Naive B cell (primary cell): ENCODE measurements at places on chromosomes 4 and X.
A peak's percentile ranks its signal among the peaks of the same experiment; 100 is the strongest.

DNA sequence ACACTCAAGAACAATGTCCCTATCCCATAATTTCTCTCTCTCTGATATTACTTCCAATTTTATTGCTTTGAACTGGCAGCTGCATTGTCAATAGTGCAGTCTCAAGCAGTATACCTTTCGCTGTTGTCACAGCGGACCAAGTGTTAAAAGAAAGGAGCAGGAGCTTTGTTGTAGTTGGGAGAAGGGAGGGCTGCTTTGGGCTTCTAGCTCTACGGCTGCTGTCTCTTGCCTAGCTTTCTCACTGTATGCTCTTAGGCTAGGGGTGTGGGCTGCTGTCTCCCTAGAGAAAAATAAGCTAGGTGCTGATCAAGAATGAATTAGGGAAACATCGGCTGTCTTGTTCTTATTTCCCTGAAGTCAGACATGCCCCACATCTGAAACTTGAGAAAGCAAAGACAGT is 52.5 kb downstream of the TRPC5OS start:
- no peak for DNase-seq
- no peaks in the 10 kb centered on the region for H3K36me3 ChIP-seq
- no peak overlapping the region for H3K4me3 ChIP-seq

GRCh38 chr4:6177587-6178197 is 22.7 kb downstream of the JAKMIP1 start:
- H3K4me3 ChIP-seq = no peak overlapping the region
- no peak for DNase-seq
- no peak overlapping the region for H3K27ac ChIP-seq
- no peaks in the 10 kb centered on the region for H3K4me1 ChIP-seq

DNA sequence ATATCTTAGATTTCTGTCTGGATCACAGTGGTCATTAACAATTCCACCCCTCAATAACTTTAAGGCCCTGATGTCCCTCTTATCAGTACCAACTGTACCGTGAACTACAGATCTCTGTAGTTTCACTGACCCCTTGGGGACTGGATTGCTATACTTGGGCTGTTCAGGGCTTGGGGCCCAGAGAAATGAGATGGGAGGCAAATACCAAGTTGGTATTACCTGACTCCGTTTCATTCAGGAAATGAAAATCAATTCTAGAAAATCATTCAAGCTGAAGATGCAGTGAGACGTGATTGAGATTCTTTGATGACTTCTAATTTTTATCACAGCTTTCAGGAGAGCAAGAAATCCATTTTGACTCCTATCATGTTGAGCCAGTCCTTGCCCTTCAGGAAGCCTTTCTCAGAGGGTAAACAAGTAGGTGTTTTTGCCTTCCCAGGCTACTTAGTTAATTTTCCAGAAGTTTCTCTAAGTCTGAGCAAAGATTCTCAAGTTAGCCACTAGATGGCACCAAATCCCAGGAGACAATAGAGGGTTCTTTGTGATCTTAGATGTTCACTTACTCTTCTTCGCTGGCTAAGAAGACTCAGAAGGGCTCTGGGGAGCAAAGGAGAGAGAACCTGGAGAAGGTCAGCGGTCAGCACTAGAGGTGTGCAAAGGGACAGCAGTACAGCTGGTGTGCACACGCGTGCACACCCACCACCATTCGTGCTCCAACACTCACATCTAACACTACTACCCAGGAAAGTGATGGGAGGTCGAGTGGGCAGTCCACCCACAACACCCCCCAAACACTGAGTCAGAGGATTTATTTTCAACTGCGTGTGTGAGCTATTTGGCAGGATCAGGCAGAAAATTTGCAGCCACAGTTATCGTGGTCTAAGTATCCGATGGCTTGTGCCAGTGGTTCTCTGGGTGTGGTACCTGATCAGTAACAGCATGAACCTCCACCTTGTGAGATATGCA is 7.4 kb downstream of the HNRNPH2 start:
- H3K4me3 ChIP-seq = peak overlapping the region; percentile 45
- H3K4me1 ChIP-seq = peaks cover 43% of the 10 kb centered on the region
- peaks cover 6% of the 10 kb centered on the region for H3K36me3 ChIP-seq
- peak; percentile 61 for DNase-seq
- H3K27me3 ChIP-seq = peaks cover 21% of the 10 kb centered on the region

DNA sequence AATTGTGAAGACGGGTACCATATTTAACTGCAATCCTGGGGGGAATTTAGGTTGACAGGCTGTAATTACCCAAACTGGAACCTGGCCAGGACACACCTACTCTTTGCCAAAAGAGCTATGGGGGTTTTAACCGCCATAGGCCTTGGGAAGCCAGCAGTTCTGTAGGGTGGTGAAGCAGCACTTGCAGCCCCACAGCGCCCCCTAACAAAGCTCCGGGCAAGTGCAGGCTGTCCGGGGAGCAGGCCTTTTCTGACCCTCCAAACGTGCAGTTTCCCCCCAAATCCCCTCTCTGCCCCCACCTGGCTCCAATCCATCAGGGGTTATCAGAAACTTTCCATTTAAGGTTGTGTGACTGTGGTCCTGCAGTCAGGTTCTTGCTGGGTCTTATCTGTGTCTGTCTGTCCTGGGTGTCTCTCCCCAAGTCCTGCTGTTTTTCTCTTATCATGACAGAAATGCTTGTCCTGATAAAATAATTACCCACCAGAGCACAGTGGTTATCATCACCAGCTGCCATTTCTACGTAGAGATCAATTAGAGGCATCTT is 350.9 kb downstream of the MID1IP1 start:
- H3K4me1 ChIP-seq = peaks cover 32% of the 10 kb centered on the region
- H3K27ac ChIP-seq = no peak overlapping the region
- H3K27me3 ChIP-seq = no peaks in the 10 kb centered on the region
- H3K36me3 ChIP-seq = no peaks in the 10 kb centered on the region
- H3K4me3 ChIP-seq = no peak overlapping the region

- no peak overlapping the region for H3K27ac ChIP-seq
- H3K36me3 ChIP-seq = no peaks in the 10 kb centered on the region
- H3K27me3 ChIP-seq = no peaks in the 10 kb centered on the region
These were observed 565.7 kb downstream of the PPARGC1A start for GRCh38 chr4:23324021-23324690.

- DNase-seq = no peak
- H3K36me3 ChIP-seq = peaks cover 19% of the 10 kb centered on the region
- no peak overlapping the region for H3K27ac ChIP-seq
- peaks cover 52% of the 10 kb centered on the region for H3K27me3 ChIP-seq
- peaks cover 14% of the 10 kb centered on the region for H3K4me1 ChIP-seq
These were observed 1.1 kb upstream of the DKK2 start for GRCh38 chr4:107037199-107037584.

DNA sequence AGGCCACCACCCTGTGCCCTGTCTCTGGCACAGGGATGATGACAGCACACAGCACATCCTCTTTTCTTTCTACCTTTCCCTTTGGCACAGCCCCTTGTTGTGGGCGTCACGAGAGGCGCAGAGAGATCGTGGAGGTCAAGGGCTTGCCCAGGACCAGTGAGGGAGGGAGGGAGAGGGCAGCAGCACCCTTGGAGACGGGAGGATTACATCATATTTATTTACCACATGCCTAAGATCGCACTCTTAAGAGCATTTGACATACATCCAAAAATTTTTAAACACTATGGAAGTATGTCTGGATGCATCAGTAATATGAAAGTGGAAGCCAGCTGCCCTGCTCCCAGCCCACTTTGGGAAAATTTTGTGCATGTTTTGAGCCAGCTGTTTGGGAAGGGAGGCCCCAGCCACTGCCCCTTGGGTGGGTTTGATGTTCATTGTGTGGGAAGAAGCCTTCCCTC is 12.7 kb downstream of the WFS1 start:
- H3K36me3 ChIP-seq = no peaks in the 10 kb centered on the region
- no peak overlapping the region for H3K4me3 ChIP-seq
- H3K27ac ChIP-seq = no peak overlapping the region
- H3K27me3 ChIP-seq = no peaks in the 10 kb centered on the region
- peaks cover 12% of the 10 kb centered on the region for H3K4me1 ChIP-seq
- DNase-seq = no peak

DNA sequence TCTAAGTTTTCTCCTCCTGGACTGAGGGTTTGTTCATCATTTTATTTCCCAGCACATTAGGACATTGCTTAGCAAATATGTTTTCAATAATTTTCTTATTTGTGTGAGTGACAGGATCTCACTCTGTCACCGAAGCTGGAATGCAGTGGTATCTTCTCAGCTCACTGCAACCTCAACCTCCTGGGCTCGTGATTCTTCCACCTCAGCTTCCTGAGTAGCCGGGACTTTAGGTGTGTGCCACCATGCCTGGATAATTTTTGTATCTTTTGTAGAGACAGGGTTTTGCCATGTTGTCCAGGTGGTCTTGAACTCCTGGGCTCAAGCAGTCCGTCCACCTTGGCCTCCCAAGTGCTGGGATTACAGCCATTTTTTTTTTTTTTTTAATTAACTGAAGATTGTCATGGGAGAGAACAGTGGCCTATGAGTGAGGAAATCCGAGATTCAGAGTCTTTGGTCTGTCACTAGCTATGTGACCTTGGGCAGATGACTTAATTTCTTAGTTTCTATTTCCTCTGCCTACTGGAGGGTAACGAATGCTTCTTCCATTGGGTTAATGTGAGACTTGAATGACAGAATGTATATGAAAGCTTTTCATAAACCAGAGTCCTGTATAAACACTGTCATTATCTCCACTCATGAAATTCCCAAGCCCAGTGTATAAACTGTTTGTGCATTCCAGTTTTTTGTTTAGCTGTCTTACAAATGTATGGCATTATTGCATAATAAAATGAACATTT is 23.9 kb downstream of the MOB1B start:
- H3K36me3 ChIP-seq = no peaks in the 10 kb centered on the region
- no peaks in the 10 kb centered on the region for H3K27me3 ChIP-seq
- peak overlapping the region; percentile 51 for H3K4me3 ChIP-seq
- H3K27ac ChIP-seq = peak overlapping the region; percentile 92

DNA sequence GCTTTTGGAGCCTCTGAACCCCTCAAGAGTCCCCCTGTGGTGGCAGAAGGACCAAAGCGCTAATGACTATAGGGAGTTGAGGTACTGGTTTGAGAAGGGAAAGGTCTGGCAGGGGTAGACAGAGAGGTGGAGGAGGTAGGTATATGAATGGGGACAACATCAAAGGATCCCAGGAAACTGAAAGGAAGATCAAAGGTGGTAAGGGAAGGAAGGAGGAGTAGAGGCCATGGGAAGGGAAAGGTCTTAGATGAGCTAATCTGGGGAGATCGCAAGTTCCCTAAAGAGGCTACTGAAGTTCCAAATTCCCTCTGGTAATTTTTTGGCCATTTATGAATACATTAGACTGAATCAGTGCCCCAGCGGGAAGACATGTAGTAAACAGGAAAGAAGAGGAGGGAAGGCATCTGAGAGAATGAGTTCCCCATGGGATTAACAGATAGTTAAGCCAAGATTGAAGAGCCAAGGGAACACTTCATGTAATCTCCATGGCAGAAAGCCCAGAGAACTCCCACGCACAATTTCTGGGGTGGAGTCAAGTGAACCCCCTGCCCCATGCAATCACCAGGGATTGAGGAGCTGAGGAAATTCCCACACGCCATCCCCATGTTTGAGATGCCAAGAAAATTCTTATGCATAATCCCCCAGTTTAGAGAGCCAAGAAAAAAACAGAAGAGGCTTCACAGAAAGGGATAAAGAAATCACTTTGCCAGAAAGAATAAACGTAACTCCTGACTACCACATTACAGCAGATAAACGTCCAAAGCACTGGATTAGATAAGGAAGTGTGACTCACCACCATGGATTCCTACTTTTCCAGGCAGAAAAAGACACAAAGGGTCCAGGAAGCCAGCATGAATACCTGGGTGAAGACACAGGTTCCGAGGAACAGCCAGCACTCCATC is 25.8 kb downstream of the ZNF630 start:
- no peaks in the 10 kb centered on the region for H3K27me3 ChIP-seq
- H3K36me3 ChIP-seq = no peaks in the 10 kb centered on the region
- H3K4me1 ChIP-seq = peaks cover 3% of the 10 kb centered on the region
- H3K4me3 ChIP-seq = no peak overlapping the region
- DNase-seq = no peak

- H3K27ac ChIP-seq = no peak overlapping the region
- no peaks in the 10 kb centered on the region for H3K36me3 ChIP-seq
- DNase-seq = no peak
These were observed 40.3 kb upstream of the GLRA3 start for GRCh38 chr4:174869339-174869738.

GRCh38 chr4:1544861-1545281 is 138.6 kb upstream of the NKX1-1 start:
- H3K27ac ChIP-seq = no peak overlapping the region
- peaks cover 11% of the 10 kb centered on the region for H3K27me3 ChIP-seq
- no peaks in the 10 kb centered on the region for H3K4me1 ChIP-seq

- no peaks in the 10 kb centered on the region for H3K36me3 ChIP-seq
- DNase-seq = no peak
- peaks cover 53% of the 10 kb centered on the region for H3K4me1 ChIP-seq
- peak overlapping the region; percentile 83 for H3K27ac ChIP-seq
These were observed 29.8 kb downstream of the DYNLT3 start for GRCh38 chrX:37817579-37817978.

GRCh38 chr4:184169225-184169867 is 48.3 kb downstream of the ENPP6 start:
- H3K27ac ChIP-seq = peak overlapping the region; percentile 56
- H3K4me3 ChIP-seq = no peak overlapping the region
- H3K4me1 ChIP-seq = peaks cover 5% of the 10 kb centered on the region
- H3K36me3 ChIP-seq = no peaks in the 10 kb centered on the region
- peaks cover 74% of the 10 kb centered on the region for H3K27me3 ChIP-seq
- DNase-seq = no peak

- H3K36me3 ChIP-seq = no peaks in the 10 kb centered on the region
- H3K27ac ChIP-seq = no peak overlapping the region
- no peak for DNase-seq
- H3K27me3 ChIP-seq = peaks cover 4% of the 10 kb centered on the region
- H3K4me1 ChIP-seq = no peaks in the 10 kb centered on the region
- H3K4me3 ChIP-seq = no peak overlapping the region
These were observed 144.9 kb downstream of the FNIP2 start for GRCh38 chr4:158913766-158914165.

GRCh38 chr4:187416216-187416615 is 579.4 kb upstream of the ZFP42 start:
- H3K4me1 ChIP-seq = no peaks in the 10 kb centered on the region
- no peaks in the 10 kb centered on the region for H3K27me3 ChIP-seq
- no peaks in the 10 kb centered on the region for H3K36me3 ChIP-seq
- no peak overlapping the region for H3K4me3 ChIP-seq
- no peak for DNase-seq

GRCh38 chrX:29066516-29066915 is 479.3 kb downstream of the IL1RAPL1 start:
- no peaks in the 10 kb centered on the region for H3K27me3 ChIP-seq
- DNase-seq = no peak
- no peaks in the 10 kb centered on the region for H3K36me3 ChIP-seq
- H3K4me1 ChIP-seq = no peaks in the 10 kb centered on the region
- H3K4me3 ChIP-seq = no peak overlapping the region
- H3K27ac ChIP-seq = no peak overlapping the region

- no peak overlapping the region for H3K27ac ChIP-seq
- H3K36me3 ChIP-seq = no peaks in the 10 kb centered on the region
- no peak for DNase-seq
- no peak overlapping the region for H3K4me3 ChIP-seq
These were observed 497.5 kb downstream of the KCNIP4 start for GRCh38 chr4:21451032-21451431.

DNA sequence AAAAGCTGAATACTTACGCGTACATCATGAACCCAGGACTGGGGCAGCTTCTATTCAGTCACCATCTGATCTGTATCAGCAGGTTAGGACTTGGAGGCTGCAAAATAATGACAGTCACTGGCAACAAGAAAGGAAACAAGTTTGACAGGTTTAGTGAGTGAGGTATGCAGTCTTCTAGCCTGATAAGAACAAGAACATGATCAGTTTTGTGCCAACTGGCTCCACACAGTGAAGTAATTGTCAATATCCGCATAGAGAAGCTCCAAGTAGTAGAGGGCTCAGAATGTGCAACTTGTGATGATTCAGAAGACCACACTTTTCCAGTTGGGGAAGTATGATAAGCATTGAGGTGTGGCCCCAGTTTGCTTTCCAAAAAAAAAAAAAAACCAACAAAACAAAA is at the start of gene TMPRSS11F:
Gene TMPRSS11F, minus strand, starts transcription at position 77 of the 400 bp plus-strand sequence. Its CDS starts 49 bp downstream, at position 28.
- no peak within 1 kb of the TSS for H3K4me3 ChIP-seq
- H3K4me1 ChIP-seq = no peaks in the 10 kb centered on the region
- no peaks in the 10 kb centered on the region for H3K27me3 ChIP-seq
- H3K27ac ChIP-seq = no peak within 1 kb of the TSS
- no peaks in the 10 kb centered on the region for H3K36me3 ChIP-seq
